ENCODE measurements at places on chromosomes 4 and X.

DNA sequence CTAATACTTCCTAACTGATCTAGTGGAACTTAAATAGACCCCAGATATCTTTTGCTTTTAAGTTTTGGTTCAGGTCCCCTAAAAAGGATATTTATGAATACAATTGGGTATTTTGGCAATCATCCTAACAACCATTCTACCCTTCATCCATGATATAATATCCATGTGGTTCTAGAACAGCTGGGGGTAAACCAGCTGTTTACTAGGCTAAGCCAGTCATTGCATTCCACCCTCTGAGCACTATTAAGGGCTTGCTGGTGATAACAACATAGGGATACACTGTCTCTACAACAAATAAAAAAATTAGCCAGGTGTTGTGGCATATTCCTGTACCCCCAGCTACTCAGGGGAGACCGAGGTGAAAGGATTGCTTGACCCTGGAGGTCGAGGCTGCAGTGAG lies 54.8 kb upstream of the MAPK10 start:
- DNase-seq = no peak

DNA sequence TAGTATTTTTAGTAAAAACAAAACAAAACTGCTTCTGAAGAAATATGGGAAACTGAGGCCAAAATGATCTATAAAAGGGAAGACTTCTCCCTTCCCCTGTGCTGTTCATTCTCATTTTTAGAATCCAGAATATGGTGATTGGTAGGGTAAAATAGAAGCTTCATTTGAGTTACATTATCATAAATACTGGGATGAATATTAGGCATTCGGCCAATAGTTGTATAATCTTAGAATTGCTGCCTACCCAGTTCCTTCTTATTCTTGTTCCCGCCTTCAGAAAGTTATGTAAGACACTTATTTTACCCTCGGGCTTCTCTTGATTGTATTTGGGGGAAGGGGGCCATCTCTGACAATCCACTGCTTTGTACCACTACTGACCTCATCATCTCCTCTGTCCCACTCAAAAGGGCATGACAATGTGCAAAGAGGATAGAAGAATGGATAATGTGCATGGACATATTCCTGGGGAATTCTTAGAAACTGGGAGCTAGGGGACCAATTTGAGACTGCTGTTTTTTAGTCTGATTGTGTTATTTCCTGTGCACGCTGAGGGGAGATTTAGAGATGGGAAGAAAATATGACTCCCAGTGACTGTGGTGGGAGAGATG lies 588 bp downstream of the ART3 start:
- DNase-seq = no peak

DNA sequence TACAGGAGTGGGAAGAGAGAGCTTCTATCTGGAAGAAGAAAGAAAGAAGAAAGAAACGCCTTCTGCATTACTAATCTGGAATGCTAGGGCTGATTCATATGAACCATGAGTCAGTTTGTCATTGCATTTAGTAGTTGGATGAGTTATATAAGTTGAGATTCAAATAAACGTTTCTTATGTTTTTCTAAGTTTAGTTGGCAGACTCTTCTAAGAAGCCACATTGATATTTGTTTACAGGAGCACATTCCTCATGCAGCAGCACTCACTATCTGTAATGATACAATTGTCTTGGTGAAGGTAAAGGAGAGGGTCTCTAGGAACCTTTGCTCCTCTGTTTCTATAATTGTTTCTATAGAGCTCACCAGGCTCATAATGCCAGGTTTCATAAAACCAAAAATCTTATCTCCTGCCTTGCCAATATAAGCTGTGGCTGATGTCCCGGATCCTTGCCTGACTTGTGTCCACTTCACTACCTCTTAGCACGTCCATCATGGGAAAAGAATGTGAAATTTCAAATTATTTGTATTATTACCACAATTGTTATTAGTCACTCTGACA lies 39.5 kb downstream of the HOPX start:
- no peak for DNase-seq

GRCh38 chr4:81912376-81913030 lies 440.8 kb upstream of the RASGEF1B start:
- DNase-seq = no peak

DNA sequence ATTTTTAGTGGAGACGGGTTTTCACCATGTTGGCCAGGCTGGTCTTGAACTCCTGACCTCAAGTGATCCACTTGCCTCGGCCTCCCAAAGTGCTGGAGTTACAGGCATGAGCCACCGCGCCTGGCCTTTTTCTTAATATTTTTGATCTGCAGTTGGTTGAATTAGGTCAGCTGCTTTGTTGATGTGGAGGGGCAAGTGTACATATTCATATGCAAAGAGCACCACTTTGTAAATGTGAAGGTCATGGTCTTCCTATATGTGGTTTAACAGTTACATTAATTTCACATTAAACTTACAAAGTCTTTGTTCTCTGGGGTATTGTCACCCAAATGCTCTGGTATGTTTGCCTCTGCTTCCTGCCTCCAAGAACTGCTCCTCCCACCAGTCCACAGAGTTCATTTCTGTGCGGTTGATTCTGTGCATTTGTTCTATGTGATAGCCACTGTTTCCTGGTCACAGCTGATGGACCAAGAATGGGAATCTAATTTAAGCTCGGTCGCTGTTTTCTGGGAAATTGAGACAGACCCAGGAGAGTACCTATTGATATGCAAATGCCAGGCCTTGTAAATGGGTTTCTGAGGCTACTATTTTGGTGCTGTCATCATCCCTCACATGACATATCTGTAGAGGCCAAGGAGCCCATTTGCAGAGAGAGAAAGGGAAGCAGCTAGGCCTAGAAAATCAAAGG lies 26.9 kb upstream of the HPSE start:
- no peak for DNase-seq

- DNase-seq = no peak
Measured at GRCh38 chr4:55615008-55615407, 21.1 kb downstream of the NMU start.

DNA sequence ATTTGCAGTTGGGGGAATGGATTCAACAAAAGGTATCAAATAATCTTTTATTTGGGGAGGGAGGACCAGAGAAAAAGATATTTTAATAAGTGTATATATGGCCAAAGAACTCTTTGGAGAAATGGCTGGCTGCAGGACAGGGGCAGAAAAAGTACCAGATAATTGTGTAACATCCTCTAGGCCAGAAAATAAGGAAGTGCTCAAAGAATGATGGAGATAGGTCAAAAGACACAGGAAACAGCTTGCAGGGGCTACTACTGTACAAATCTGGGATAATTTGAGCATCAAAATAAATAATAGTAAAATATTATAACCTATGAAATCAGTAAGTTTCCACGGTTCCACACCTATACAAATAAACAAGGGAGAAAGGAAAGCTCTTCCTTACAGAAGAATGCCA lies 34.8 kb downstream of the KLHL5 start:
- no peak for DNase-seq

- DNase-seq = no peak
Measured at GRCh38 chr4:185201977-185202962, 1.5 kb downstream of the CFAP97 start.

- DNase-seq = no peak
Measured at GRCh38 chr4:85861064-85861765, 386.3 kb downstream of the ARHGAP24 start.

DNA sequence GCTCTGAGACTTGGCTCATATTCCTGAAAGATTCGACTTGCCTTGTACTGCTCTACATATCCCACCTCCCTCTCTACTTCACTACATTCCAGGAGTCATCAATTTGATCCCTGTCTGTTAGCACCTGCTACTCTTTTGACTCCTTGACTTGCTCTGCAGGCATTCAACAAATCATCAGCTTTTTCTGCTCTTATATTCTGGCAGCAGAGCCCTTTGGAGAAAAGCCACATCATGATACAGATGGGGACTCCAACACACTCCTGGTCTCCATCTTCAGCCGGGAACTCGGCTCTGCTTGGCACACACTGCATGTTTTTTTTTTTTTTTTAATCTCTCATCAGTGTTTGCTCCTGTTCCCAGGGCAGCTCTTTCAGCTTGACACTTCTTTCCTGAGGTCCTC lies 293.2 kb upstream of the LCORL start:
- DNase-seq = no peak

GRCh38 chr4:133668061-133668851 lies 519.2 kb downstream of the PCDH10 start:
- DNase-seq = no peak

- DNase-seq = peak; percentile 31
Measured at GRCh38 chr4:185587427-185588161, 52.3 kb upstream of the PDLIM3 start.

DNA sequence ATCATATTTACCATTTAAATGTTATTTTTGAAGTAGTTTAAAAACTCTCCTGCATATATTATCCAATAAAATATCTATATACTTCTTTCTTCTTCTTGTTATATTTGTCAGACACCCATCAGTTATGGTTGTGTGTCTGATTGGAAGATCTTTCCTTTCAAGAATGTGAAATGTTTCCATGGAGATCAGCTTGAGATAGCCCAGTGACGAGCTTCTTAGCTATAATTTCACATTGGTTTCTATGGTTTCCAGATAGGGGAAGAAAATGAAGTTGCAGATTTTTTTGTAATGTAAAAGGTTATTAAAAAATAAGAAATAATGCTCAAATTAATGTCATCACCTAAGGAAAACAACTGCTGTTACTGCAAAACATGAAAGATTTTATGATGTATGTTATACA lies 189.0 kb downstream of the COX7B2 start:
- DNase-seq = no peak

- no peak for DNase-seq
Measured at GRCh38 chr4:94038195-94038594, 169.5 kb upstream of the SMARCAD1 start.

GRCh38 chr4:129581305-129581704 lies 485.4 kb downstream of the C4orf33 start:
- no peak for DNase-seq

GRCh38 chr4:31088600-31089230 lies 368.5 kb downstream of the PCDH7 start:
- DNase-seq = no peak

GRCh38 chrX:115387327-115387726 lies 97.8 kb downstream of the LUZP4 start:
- no peak for DNase-seq

GRCh38 chr4:119113033-119113655 lies 22.5 kb upstream of the MYOZ2 start:
- DNase-seq = no peak

- DNase-seq = no peak
Measured at GRCh38 chr4:101787701-101788316, 2.7 kb upstream of the BANK1 start.

DNA sequence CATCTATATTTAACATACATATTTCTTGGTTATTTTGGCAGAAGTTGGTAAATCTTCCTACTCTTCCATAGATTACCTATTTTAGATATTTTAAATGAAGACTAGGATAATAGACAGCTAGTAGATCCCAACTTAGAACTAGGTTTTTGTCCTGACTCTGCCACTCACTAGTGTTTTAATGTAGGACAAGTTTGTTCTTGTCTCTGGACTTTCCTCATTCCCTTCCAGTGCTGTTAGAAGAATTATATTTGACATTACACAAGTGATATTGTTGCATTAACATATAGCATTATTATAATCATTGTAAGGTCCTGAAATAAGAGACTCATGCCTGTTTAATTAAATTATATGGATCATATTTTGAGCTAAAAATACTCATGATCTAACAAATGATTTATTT lies 24.1 kb upstream of the ALB start:
- no peak for DNase-seq

GRCh38 chrX:17390419-17390850 lies 15.4 kb downstream of the NHS start:
- no peak for DNase-seq

GRCh38 chrX:49064303-49064702 lies 5.5 kb downstream of the CCDC120 start:
- DNase-seq = no peak

DNA sequence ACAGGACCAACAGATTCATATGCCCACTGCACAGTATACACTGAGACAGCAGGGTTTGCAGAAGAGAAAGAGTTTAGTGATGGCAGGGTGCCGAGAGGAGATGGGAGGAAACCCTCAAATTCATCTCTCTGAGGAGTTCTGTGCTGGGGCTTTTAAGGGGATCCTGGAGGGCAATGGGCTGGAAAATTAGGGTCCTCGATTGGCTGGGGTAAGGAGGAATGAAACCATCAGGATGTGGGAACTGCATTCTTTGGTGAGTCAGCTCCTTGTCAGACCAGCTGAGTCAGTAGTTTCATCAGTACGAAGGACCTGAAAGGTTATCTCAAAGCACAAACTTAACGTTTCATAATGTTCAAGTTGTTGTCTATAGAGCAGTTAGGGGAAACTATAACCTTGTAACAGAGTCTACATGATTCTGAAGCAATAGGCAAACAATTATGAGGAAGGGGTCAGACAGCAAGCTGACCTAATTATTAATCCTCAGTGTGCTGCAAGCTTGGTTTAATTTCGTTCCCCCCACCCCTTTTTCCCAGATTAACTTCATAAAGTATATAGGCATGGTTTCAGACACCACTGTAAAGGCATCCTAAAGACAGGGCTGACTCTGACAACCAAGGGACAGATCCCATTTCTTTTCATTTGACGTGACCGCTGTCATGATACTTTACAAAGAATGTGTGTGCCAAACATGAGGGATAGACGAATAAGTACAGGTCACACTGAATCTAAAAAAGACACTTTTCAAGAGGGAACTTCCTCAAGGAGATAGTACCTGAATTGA lies 1.5 kb upstream of the MSMO1 start:
- DNase-seq = no peak

- DNase-seq = no peak
Measured at GRCh38 chr4:38325629-38325913, 338.4 kb upstream of the KLF3 start.

DNA sequence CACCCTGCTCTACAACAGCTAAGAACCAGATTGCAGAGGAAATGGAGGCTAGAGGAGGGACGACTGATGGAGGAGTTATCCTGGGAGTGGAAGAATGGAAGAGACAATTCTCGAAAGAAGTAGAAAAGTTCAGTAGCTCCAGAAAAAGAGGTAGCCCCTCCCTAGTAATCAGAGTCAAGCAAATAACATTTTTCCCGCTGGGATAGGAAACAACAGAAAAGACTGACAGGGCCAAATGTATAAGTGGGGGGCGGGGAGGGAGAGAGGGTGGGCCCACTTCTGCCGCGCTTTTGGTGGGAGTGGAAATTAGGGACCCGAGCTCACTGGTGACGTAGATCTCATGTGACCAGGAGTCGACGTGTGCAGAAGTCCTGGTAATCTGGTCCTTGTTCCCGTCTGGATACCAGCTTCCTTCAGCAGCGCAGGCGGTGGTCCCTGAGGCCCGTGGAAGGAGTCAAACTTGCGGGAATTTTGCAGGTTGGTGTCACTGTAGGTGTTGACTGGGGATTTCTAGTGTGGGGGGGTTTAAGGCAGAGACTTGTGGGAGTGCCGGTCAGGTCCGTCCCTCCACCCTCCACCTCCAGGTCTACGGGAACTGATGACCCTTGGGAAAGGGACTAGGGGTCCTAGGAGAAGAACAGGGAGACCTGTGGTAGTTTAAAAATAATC lies at the start of gene TCEAL9:
TSS of gene TCEAL9 (plus strand) at position 377 of the 669 bp plus-strand sequence. CDS start 1,179 bp downstream, outside the sequence.
- no peak for DNase-seq

Data from activated T-helper 1 cell treated with anti-CD3 and anti-CD28 coated beads, Interleukin-2, amount 50 U/mL, for 16 hours (primary cell).